ENCODE measurements at places on chromosomes 6 and 20.

DNA sequence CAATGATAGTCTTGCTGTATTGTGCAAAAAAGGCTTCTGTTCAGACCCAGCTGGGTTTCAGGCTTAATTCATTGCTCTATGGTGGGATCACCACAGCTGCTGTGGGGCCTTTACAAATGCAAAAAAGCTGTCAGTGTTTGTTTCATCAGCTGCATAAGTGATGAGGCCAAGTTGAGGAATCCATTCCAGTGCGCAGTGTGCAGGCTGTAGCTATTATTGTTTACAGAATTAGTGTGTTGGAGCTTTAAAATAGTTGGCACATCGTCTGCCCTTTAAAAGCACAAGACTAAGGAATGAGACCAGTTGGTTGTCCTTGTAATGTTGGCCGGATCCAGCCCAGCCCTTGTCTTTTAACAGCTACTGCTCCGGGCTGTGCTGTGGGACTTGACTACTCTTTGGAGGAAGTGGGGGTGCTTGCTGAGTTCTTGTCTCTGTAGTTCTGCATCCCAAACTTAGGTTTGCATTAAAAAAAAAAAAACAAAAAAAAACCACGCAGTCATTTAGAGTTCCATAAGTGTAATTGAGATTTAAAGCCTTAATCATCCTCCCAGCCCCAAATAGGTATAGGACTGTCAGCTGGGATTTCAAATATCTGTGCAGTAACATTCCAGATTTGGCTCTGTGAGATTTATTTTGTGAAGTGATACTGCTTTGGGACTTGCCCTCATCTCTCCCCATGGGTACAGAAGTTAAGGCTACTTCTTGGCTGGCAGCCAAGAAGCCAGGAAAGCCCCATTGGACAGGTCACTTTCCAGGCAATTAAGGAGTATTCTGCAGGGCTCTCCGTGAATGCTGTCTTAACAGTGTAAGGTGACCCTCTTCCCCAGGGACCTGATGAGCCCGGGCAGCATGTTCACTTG, 19.3 kb downstream of the JARID2 start:
- no peak for DNase-seq

DNA sequence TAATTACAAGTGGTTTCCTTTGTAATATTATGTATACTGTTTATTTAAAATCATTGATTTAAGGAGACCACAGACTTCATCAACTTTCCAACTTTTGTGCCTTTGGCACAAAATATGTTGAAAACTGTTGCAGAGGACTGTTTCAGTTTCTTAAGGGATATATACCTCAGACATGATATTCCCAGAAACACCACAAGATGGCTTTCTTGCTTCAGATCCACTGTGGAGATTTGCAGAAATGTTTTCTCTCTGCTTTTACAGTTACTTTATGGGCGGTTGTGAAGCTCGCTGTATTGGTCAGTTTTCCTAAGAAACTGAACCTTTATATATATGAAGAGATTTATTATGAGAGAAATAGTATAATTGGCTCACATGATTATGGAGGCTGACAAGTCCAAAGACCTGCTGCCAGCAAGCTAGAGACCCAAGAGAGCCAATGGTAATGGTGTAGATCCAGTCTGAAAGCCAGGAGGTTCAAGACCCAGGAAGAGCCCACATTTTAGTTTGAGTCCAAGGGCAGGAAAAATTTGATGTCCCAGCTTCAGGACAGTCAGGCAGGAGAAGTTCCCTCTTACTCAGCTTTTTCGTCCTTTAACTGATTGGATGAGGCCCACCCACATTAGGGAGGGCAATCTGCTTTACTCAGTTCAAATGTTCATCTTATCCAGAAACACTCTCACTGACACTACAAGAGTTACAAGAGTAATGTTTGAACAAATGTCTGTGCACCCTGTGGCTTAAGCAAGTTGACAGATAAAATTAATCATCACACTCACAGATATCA, 12.8 kb downstream of the ME1 start:
- DNase-seq = no peak

DNA sequence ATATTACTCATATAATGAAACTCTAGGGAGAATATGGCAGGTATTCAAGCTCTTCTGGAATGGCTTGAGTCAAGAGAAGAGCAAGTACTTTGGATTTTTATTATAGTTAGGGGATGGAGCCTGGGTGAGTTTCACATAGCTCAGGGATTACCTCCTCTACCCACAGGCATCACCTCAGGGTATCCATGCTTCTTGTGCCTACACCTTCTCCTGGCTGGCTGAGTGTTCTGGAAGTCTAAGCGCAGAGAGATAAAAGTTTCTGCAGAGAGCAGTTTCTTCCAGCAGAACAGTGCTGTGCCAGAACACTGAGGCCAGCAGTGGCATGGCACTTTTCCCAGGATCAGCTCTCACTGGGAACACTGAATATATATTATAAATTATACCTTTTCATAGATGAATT, 199.7 kb upstream of the KCNQ5 start:
- DNase-seq = no peak

DNA sequence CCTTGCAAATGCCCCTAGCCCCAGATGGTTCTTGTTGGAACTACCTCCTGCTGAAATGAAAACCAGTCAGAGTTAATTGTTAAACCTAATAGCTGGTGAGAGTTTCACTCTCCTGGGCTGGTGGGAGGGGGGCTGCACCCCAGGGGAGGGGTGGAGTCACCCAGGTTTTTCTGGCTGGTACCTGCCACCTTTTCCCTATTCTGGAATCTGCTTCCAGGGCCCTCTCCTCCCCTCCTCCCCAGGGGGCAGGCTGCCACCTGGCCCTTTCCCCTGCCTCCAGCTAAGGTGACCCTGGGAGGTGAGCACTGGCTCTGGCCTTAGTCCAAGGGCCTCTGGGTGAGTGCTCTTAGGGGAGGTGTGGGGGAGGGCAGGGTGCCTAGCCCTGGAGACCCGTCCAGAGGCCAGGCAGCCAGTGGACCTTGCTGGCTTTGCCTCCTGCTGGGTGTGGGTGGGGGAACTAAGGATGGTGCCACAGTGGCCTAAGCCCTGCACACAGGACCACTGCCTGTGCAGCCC, 48.8 kb upstream of the EPB41L1 start:
- DNase-seq = peak; percentile 91

DNA sequence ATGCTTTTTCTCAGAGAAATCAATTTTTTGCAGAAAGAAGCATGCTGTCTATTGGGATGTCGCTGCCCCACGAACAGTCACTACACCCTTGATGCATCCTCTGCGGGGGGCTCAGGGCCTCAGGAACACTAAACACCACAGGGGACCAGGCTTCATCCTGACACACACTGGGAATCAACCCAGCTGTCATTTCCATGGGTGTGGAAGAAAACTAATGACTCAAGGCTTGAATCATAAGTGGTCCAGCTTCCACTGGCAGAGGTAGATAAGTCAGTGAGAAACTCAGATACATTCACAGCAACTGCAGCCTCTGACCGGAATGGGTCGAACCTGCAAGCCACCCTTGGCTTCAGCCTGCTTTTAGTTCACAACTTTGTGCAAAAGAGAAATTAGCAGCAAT, 81.3 kb upstream of the SPTLC3 start:
- no peak for DNase-seq

DNA sequence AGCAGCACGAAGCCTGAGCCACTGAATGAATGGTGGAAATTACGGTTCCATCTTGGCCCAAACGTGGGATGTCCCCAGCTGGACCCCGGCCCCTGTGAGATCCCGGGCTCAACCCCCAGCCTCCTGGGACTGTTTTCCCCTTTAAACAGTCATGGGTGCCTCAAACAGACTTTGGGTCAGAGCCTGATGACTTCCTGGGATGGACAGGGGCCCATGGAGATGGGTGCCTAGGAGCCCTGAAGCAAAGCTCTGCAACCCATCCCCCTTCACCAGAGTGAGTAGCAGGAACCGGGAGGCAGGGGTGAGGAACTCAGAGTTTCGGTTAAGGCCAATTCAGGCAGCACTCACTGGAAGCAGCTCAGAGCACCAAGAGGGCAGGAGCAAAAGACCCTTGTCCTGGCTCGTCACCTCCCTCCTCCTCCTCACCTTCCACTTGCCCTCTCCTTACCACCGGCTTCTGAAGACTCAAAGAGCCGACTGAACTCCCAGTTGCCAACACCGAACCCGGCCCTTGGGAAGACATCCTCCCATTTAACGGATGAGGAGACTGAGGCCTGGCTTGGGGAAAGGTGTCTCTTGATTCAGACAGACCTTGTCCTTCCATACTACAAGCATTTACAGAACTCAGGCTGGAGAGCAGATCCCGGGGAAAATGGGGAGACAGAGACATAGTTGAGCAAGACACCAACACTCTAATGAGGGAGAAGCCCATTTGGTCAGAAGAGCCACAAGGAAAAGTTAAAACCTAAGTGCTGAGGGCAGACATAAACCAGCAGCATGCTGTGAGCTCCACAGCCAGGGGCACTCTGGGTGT, 14.9 kb upstream of the TLDC2 start:
- no peak for DNase-seq

DNA sequence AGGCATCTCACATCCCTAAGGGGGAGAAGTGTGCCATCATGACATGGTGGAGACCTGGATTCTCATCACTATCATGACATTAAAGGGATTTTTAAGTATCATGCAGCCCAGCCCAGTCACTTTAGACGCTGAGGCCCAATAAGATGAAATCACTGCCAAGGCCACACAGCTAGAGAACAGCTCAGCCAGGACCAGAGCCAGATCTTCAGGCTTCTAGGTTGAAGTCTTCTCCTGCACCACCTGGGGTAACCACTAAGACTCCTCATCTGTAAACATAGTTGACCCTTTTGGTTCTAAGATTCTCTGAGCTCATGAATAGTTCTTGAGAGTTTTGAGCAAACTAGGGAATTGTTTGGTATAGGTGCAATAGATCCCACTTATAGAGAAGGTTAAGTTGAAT, 125.1 kb downstream of the TCP11 start:
- DNase-seq = no peak
